ENCODE measurements at places on chromosomes 4 and X.
A peak's percentile ranks its signal among the peaks of the same experiment; 100 is the strongest.

DNA sequence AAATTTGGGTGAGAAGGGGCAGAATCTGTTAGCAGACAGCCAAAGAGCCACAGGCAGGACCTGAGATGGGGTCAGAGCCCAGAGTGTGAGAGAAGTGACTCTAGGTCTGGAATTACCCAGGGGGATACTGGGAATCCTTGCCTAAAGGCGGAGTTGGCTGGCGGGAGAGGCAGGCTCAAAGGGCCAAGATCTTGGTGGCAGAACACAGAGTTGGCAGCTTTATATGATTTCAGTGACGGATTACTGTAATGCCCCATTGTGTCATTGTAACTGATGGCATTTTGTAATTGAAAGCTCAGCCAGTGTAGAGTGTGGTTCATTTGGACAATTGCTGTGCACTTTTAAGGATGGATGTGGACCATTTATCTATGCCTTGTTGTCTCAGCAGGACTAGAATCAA, 77.3 kb downstream of the SMIM20 start:
- no peak for DNase-seq

DNA sequence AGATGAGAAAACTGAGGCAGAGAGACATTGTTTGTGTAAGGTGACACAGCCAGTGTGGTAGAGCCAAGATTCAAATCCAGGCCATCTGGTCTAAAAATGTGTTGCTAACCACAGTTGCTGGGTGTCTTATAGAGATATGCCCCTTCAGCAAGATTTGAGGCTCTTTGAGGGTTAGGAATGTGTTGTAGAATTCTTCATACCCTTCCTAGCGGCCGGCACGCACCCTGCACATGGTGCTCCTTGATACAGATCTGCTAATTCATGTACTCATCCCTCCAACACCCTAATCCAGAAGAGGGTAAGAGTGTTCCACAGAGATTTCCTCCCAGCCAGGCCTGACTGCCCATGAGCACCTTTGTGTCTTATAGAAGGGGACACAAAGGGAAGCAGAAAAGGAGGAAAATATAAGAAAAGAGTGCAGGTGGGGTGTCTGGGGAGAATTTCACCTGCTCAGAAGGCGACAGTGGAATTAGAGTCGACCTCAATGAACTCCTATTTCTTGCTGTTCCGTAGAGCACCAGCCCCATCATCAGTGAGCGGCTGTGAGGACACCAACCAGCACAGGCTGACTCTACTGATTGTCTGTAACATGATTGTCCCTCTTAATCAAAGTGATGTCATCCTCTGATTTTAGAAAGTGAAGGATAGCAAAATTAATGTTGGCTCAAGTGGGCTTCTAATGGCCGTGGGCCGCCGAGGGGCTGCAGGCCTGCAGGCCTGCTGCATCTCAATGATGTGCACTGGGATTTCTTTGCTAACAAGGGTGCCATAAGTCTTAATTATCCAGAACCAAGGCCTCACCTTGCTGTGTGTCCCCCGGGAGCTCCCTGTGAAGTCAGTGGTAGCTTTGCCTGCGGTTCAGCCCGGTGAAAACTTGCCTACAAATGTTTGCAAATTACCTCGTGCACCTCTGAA, 24.2 kb upstream of the SMIM20 start:
- DNase-seq, result no peak

GRCh38 chrX:100911731-100912130, 17.0 kb downstream of the XKRX start:
- DNase-seq, result no peak

GRCh38 chrX:122703762-122704161, 480.3 kb upstream of the GRIA3 start:
- no peak for DNase-seq

DNA sequence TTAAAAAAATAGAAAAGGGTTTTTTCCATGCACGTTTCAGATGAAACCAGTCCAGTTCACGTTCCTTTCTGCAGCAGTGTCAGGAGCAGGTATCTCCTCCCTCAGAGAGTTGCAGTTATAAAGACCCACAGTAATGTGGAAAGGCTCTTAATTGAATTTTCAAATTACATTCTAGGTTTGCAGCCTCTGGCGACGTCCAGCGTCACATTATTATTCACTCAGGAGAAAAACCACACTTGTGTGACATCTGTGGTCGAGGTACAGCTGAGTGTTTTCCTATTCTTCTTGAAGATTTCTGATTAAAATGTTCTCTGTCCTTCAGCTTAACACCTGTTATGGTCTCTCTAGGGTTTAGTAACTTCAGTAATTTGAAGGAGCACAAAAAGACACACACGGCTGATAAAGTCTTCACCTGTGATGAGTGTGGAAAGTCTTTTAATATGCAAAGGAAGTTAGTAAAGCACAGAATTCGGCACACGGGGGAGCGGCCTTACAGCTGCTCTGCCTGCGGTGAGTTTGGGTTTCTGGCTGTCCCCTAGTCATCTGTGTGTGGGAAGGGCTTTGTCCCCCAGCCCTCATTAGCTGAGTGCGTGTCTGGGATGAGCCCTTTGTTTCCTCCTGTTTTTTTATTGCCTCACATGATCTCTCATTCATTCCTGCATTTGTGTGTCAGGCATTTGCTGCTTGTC, 25.6 kb downstream of the ZBTB49 start:
- DNase-seq, result no peak

- peak; percentile 6 for DNase-seq
These were observed 541.4 kb downstream of the ADGRL3 start for GRCh38 chr4:61741327-61742096.
